NCI-H446 (cell line): ENCODE measurements at places on chromosomes 6 and 20.

GRCh38 chr20:63556873-63557478 is 3.0 kb downstream of the FNDC11 start:
- no peak for DNase-seq

DNA sequence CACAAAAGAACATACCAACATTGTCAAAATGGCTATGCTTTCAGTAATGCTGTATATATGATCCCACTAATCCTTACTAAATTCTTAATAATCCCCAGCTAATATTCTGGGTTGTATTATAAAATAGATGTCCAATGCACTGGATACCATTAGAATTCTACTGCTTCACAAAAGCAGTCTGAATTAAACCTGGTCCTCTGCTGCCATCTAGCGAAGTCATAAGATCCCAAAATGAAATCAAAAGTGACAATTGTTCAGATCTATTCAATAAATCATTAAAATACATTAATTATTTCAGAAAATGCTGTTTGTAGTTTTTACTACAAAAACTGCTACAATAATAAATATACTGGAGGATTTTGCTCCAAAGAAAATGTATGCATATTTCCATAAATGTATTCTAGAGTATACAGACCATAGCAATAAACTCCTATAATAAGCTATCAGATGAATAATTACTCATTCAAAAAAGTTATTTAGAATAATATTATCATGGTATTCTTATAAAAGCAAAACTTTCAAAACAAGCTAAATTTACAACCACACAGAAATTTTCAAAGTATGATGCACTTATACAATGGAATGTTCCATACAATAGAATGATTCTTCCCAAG is 92.6 kb downstream of the RNGTT start:
- DNase-seq, result peak; percentile 72

DNA sequence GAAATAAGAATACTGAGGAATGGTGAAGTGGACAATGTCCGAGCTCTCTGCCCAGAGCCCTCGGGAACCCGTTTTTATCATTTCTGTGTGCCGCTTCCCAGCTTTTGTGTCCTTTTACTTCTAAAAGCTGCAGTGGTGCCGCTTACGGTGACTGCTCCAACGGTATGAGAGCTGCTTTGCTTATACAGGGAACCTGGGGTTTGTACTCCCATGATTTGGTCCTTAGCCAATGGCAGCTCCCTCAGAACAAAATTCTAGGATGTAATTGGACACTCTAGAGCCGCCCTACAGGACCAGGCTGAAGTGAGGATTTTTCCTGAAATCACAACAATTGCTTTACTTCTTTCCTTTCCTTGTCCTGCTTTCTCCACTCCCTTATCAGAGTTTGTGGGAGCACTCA is 24.2 kb upstream of the PCSK2 start:
- no peak for DNase-seq

DNA sequence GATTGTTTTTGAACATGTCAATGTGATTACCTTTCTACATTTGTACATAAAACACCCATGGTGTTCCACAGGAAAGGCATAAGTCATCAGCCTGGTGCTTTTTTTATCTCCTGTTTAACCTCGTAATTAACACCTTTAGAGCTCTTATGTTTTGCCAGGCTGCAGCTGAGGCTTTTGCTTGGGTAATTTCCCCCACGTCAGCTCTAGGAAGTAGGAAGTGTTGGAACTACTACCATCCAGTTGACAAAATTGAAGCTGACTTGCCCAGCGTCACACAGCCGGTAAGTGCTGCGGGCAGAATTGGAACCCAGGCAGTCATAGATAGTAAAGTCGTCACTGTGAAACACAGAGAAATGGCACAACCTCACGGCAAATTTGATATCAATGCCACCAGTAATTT is 86.6 kb upstream of the BMP2 start:
- no peak for DNase-seq

DNA sequence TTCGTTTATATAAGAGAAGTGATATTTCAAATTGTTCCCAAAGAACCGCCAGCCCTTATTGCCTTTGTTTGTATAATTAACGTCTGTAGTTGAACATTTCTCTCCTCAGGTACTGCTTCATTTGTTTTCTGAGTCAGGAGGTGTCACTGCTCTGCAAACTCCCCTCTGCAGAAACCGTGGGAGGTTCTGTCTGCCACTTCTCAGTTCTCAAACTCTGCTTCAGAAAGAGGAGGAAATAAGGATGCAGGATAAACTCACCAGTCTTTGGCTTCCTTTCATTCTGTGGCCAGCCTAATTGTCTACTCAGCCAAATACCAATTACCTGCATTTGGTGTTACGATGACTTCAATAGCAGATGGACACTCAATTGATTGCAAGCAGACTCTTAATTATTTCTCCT is 149.8 kb downstream of the PAK5 start:
- no peak for DNase-seq

GRCh38 chr6:150722614-150723344 is 123.1 kb downstream of the PLEKHG1 start:
- no peak for DNase-seq

- DNase-seq, result no peak
Observed at GRCh38 chr20:51811042-51811355, 8.7 kb upstream of the SALL4 start.

DNA sequence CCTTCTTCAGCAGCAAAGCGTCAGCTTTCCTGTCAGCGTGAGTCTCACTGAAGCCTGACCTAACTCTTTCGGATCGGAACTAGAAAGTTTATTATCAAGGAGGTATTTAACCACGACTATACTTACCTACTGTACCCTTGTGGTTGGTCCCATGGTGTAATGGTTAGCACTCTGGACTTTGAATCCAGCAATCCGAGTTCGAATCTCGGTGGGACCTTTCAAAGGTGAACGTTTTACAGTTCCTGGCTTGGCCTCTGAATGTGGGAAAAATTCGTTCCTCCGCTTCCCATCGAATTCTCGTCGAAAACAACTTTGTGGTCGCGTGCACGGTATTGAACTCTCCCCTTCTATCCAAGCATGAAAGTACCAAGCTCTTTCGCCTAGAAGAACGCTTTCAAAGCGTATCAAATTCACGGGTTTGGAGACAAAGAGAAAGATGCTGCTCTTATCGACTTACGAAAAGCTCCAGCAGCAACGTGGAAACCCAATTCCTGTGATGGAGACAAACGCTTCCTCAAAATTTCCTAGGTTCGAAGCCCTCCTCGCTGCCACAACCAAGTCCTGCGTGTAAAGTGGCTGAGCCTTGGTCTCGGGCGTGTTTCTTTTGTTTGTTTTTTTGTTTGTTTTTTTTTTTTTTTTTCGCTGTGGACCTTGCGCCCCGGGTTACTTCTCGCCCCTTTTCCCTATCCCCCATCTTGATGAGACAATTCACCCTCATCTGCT is 63.7 kb downstream of the GPX5 start:
- peak; percentile 80 for DNase-seq

DNA sequence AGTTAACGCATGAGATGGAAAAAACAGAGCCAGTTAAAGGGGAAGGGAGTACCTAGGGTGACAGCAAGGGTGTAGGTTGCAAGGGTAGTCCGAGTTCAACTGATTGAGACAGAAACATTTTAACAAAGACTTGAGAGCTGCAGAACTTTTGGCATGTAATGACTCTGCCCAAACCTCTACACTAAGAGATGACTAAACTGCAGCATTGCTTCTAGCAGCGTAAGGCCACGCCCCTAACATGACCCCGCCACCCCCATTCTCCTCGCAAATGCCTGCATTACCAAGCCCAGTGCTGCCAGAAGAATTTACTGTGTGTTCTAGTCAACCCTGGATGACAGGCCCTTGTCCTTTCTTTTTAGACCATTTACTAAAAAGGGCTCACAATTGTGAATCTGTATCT is 6.3 kb upstream of the HINT3 start:
- no peak for DNase-seq

DNA sequence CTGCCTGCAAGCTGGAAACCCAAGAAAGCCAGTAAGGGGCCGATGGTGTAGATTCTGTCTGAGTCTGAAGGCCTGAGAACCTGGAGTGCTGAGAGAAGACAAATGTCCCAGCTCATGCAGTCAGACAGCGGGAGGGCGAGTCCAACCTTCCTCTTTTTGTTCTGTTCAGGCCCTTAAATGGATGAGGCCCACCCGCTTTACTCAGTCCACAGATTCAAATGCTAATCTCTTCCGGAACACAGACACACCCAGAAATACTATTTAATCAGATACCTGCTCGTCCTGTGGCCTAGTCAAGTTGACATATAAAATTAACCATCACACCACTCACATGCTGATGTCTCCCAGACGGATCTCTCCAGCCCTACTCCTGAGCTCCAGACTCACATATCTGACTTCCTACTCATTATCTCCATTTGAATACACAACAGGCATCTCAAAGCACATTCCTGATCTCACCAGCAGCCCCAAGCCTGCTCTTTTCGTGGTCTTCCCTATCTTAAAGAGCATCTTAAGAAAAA is 26.7 kb upstream of the SRC start:
- no peak for DNase-seq

- peak; percentile 2 for DNase-seq
Observed at GRCh38 chr6:116287689-116288282, 8.1 kb upstream of the TSPYL1 start.

- DNase-seq, result no peak
Observed at GRCh38 chr20:3757268-3757667, 10.3 kb downstream of the ADISSP start.

GRCh38 chr20:47187450-47188195 is 168.9 kb downstream of the ZMYND8 start:
- no peak for DNase-seq

- DNase-seq, result no peak
Observed at GRCh38 chr6:166830185-166830890, 126.0 kb downstream of the RNASET2 start.

DNA sequence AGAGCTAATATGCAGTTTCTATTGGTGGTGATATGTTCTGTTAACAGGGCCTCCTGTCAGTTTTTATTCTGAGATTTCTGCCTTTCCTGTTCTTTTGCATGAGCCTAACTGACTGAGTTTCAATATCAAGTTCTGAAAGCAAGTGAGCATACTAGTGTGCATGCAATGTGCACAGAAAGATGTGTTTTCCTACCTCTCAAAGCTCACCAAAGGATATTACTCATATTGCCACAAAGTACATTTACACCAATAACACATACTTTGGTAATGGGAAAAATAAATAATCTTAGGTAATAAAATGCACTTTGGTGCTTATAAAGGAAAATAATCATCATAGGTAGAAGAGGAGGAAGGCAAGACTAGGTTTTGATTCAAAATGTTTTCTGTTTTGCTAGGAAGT is 195.0 kb downstream of the KHDC1L start:
- no peak for DNase-seq

- DNase-seq, result no peak
Observed at GRCh38 chr6:710601-711571, 17.9 kb upstream of the EXOC2 start.
